Memory B cell (primary cell): ENCODE measurements at places on chromosomes 3 and 15.
A peak's percentile ranks its signal among the peaks of the same experiment; 100 is the strongest.

- no peak for DNase-seq
These were observed 279.0 kb downstream of the OXSM start for GRCh38 chr3:26068890-26069289.

GRCh38 chr15:68210821-68211655, 5.9 kb upstream of the CALML4 start:
- DNase-seq: peak; percentile 50

- no peak for DNase-seq
These were observed 16.9 kb upstream of the CLDN1 start for GRCh38 chr3:190339130-190339529.

- no peak for DNase-seq
These were observed 96.0 kb downstream of the SPATA16 start for GRCh38 chr3:173044998-173045397.

DNA sequence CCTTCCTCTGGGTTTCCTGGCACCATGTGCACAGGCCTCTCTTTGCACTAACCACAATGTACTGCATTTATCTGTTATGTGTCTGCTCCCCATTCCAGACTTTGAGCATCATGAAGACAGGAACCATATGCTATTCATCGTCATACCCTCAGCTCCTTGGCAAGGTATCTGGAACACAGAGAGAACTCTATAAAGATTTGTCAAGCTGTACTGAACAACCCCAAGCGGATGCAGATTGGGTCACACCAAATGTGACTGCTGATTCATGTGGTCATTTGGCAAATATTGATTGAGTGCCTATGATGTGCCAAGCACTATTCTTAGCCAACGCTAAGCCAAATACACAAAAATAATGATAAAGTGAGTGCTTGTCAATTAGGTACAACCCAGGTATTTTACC, 7.5 kb upstream of the MEGF11 start:
- DNase-seq: no peak

GRCh38 chr15:101537483-101538080, 48.1 kb upstream of the PCSK6 start:
- DNase-seq: no peak

DNA sequence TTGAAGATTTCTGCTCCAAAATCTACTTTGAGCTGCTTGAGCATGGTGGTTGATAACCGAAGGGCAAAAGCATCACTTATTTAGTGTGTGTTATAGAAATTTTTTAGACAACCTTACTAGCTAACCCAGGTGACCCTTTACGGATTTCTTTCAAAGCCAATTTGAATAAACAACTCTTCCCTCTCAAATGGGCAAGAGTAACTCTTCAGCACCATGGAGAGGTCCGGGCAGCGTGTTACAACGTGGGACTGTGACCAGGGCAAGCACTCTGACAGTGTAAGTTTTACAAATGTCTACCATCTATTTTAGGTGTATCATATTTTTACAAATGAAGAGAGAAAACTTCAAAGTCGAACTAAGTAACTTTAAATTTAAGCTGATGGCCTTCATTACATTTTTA, 471.8 kb downstream of the MFSD1 start:
- DNase-seq: no peak

- no peak for DNase-seq
These were observed 60.1 kb upstream of the OSTN start for GRCh38 chr3:191138937-191139336.

- DNase-seq: no peak
These were observed 763.5 kb downstream of the EDEM1 start for GRCh38 chr3:5951026-5951425.
